NCI-H2107 (cell line): ENCODE measurements at places on chromosomes 11 and 22.
A peak's percentile ranks its signal among the peaks of the same experiment; 100 is the strongest.

DNA sequence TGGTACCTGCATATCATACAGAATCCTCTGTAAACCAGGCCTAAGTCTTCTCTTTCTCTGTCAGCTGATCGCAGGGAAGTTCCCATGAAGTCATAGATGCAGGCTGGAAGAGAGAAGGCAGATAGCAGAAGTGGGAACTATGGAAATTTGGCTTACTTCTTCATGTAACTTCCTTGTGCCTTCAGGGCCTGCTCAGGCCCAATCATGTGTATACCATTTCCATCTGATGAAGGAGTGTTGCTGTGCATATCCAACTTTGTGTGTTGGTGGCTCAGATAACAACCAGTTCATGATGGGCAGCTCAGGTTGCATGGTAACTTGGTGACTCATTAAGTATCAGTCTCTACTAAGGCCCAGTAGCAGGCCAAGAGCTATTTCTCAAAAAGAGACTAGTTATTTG, 53.1 kb upstream of the CEP295 start:
- DNase-seq, result no peak

- DNase-seq, result no peak
Measured at GRCh38 chr11:25838918-25839625, 492.9 kb upstream of the ANO3 start.

- DNase-seq, result no peak
Measured at GRCh38 chr22:28899199-28899853, 16.0 kb downstream of the ZNRF3 start.

GRCh38 chr11:74675761-74676160, 55.5 kb downstream of the CHRDL2 start:
- no peak for DNase-seq

GRCh38 chr22:38753948-38754750, 1.6 kb downstream of the SUN2 start:
- DNase-seq, result no peak

DNA sequence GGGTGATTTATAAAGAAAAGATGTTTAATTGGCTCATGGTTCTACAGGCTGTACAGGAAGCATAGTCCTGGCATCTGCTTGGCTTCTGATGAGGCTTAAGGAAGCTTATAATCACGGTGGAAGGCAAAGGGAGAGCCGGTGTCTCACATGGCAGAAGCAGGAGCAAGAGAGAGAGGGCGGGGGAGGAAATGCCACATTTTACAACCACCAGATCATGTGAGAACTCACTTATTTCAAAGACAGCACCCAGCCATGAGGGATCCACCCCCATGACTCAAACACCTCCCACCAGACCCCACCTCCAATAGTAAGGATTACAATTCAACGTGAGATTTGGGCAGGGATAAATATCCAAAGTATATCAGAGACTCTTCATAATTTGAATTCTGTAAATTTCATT, 200.7 kb downstream of the MSANTD4 start:
- DNase-seq, result no peak

GRCh38 chr11:130915603-130916237, 559 bp downstream of the SNX19 start:
- DNase-seq, result no peak

- DNase-seq, result no peak
Measured at GRCh38 chr11:12737024-12737423, 62.8 kb downstream of the TEAD1 start.

- DNase-seq, result no peak
Measured at GRCh38 chr11:94332814-94333213, 28.4 kb downstream of the IZUMO1R start.

DNA sequence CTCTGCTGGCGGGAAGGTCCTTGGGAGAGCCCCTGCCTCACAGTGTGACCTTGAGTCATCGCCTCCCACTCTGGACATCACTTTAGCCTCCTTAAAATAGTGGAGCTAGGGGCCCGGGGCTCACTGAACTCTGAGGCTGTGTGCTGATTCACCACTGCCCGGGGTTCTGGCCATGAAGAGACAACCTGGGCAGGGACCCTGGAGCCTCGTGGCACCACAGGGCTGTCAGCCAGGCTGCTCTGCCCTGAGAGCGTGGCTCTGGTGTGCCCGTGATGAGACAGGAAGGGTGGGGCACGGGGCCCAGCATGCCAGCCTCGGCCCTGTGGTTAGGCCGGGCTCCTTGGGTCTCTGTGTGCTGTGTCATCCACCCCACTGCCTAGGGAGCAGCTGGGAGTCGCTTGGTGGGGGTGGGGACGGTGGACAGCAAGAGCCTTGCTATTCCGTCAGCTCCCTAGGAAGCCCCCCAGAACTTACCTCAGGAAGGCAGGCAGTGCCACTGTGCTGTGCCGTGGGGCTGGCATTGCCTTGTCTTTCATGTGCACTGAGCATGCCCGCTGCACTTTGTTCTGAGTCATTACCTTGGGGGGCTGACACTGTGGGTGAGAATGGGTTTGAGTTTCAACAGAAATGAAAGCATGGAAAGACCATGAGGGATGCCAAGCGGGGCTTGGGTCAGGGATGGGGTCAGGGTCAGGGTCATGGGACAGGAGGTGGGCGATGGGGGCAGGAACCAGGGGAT, 31.7 kb downstream of the TPCN2 start:
- DNase-seq, result no peak

DNA sequence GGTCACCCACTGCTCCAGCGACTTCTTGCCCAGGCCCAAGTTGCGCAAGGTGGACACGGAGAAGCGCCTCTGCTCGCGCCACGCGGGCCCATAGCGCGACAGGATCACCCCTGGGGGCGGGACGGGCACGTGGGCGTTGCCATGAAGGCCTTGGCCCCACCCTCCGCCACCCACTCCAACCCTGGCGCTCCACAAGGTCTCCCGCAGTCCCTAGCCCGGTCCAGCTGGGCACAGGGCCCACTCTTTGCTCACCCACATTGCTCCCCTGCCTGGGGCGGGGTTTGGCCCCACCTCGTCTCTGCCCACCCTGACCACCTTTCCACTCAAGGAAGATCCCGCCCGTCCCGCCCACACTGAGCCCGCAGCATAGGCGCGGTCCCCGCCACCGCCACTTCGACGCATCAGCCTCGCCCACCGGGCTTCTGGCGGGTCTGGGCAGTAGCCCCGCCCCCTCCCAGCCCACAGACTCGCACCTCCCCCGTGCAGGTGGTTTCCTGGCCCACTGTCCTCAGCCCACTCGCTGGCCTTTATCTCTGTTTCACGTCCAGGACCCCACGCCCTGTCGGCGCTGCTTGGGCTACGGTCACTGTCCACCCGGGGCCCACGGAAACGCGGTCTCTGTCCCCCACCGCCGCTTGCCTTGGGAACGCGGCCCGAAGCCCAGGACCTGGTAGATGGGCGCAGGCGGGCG, 12.3 kb upstream of the CYP2D6 start:
- DNase-seq, result no peak

- DNase-seq, result no peak
Measured at GRCh38 chr11:74311352-74311926, at the start of gene P4HA3. Gene P4HA3, minus strand, starts transcription at chr11:74311640. Its CDS starts 29 bp downstream, at chr11:74311611.

- DNase-seq, result no peak
Measured at GRCh38 chr11:88104408-88104807, 70.8 kb downstream of the RAB38 start.

DNA sequence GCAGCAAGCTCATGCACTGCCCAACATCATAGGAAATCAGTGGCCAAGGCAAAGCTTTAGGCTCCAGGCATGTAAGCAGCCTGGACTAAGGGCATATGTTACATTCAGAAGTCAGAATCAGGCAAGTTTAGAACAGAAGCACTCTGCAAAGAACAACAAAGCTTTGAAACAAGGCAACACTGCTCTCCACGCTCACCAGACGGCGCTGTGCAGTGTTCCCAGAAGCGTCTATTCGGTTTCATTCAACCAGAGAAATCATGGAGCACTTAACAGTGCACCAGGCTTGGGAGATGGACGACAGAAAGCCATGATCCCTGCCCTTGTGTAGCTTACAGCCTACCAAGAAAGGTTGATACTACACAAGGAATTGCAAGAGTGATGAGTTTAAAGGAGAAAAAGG, 555.8 kb downstream of the BUD13 start:
- no peak for DNase-seq

GRCh38 chr22:43901976-43902643, 10.3 kb upstream of the PNPLA5 start:
- no peak for DNase-seq

GRCh38 chr22:49761836-49762235, 65.8 kb downstream of the BRD1 start:
- no peak for DNase-seq

GRCh38 chr11:33695051-33695566, 5.5 kb downstream of the C11orf91 start:
- no peak for DNase-seq

DNA sequence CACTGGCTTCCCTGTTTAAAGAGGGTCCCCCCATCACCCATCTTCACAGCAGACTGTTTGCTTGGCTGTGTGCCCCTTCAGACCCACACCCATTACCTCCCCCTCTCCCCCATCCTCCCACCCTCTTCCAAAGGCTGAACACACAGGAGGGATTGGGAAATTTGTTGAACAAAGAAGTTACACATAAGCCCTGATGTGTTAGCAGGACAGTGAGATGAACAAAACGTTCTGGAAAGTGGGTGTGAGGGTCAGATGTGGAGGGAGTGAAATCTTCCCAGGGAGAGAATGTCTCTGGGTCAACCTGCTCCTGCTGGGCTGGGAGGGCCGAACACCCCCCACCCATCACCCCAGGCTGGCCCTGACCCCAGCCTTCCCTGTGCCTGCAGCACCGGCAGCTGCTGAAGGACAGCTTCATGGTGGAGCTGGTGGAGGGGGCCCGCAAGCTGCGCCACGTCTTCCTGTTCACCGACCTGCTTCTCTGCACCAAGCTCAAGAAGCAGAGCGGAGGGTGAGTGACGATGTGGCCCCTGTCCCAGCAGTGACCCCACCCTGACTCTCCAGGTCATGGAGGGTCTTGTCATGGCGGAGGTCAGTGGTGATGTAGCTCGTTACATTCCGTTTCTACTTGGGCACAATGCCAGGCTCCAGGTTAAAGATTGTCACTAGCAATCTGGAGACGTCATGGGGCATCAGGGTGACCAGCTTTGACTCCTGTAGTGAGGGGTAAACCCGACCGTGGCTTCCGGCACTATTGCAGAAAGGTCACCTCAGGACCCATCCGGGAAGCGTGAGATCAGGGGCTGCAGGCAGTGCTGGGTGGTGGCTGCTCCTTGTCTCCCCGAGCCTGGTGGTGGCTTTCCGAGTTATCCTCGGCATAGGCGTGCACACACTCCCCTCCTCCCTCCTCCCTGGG, 103.5 kb downstream of the BCR start:
- no peak for DNase-seq

GRCh38 chr11:134097166-134097565, 28.3 kb downstream of the JAM3 start:
- no peak for DNase-seq

DNA sequence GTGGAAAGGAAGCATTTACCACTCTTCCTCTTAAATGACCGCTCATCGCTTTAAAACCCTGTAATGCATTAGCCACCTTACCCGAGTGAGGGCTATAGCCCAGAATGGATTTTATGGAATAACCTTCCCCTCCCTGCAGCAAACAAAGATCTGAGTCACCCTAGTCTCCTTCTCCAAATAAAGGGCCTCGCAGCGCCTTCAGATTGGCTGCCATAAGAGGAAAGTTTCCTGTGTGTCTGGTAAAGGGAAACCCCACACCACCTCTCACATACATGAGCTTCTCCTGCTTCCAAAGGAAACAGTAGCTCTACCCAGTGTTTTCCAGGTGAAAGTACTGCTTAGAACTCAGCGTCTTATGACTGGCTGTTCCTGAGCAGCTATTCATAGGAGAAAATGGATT, 47.8 kb downstream of the PPP2R1B start:
- DNase-seq, result no peak

DNA sequence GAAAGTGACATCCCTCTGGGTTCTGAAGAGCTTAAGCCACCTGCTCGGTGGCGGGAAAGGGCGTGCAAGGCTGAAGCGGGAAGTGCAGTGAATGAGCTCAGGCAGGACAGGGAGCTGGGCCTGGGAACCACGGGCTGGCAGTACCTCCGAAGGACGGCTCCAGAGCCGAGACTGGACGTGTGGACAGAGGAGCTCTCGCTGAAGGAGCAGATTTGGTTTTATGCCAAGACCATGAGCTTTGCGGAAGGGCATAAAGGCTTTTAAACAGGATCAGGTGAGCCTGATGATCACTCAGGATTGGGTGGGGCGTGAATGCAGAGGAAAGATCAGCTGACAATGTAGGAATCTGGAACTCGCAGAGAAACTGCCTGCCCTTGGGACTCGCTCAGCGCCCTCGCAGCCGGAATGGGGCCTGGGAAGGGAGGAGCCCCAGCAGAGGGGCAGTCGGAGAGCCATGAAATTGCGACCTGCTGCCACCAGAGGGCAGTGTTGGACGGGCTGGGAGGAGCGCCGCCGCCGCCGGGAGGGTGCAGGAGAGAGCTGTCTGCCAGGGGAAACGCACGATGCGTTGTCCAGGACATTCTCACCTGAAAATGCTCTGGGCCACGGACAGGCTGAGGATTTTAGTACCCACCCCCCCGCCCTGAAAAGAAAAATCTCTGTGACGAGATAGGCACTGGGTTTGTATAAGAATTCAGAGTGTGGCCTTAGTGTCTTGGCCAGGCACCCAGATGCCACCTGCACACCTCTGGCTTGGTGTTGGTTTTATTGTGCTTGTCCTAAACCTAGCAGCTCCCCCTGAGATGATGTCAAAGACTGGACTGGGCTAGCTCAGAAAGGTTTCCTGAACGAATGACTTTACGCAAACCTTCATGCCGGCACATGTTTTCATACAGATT, 324.4 kb downstream of the NTM start:
- DNase-seq, result peak; percentile 30

GRCh38 chr11:102868339-102868738, 6.4 kb downstream of the MMP12 start:
- no peak for DNase-seq

DNA sequence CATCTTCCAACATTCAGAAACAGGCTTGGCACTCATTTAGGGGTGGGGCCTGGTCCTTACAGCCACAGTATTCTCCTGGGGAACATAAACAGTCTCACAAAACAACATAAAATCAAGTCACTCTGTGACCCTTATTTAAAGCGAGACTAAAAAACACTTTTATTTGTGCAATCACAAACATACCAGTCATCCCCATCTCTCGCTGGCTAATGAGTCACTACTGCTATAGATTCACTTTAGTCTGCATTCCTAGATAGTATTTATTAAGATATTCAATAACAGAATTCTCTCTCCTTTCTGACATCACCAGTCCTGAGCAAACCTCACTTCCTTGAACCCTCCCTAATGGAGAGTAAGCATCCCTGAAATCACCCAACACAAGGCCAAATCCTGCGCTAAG, 68.0 kb downstream of the ZBTB44 start:
- DNase-seq, result no peak

DNA sequence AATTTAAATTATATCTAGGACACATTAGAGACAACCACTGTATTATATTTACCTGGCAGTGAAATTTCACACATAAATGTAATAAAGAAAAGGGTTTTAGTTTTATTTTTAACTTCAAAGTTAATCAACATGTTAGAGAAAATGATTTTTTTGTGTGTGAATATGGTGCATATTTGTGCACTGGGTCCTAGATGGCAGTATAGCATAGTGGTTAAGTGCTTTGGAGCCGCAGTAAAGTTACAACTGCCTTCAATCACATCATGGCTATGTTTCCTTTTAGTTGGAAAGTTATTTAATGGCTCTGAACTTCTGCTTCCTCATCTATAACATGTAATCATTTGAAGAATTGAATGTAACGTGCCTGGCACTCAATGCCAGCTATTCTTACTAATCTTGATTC, 108.9 kb upstream of the DDI1 start:
- DNase-seq, result no peak
